ENCODE measurements at places on chromosomes 13 and 19.
A peak's percentile ranks its signal among the peaks of the same experiment; 100 is the strongest.

DNA sequence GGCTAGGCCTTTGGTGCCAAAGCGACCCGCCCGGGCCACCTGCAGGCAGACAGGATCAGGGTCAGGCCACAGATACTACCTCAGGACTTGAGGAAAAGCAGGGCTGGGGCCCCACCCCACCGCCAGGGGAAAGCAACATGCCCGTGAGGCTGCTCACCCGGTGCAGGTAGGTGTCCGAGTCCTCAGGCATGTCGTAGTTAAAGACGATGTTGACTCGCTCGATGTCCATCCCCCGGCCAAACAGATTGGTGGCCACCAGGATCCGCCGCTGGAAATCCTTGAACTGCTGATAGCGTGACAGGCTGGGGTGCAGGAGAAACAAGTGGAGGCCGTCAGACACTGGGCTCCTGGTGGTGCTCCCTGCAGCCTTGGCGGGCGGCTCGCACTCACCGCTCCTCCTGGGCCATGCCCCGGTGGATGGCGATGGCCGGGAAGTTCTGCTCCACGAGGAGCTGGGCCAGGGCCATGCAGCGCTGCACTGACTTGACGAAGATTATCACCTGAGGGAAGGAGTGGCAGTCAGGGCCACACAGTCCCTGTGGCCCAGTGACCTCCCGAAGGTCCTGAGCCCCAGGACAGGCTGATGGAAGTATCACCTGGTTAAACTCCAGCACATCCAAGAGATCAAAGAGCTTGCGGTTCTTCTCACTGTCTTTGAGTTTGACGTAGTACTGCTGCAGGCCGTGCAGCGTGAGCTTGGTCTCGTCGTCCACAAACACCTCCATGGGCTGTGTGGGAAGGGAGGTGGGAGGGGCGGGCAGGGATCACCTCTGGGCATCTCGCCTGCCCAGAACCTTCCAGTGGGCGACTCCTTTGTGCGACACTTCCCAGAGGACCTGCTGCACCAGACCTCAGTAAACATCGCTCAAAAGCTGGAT is 9.8 kb downstream of the DDX39A start:
- DNase-seq: no peak

DNA sequence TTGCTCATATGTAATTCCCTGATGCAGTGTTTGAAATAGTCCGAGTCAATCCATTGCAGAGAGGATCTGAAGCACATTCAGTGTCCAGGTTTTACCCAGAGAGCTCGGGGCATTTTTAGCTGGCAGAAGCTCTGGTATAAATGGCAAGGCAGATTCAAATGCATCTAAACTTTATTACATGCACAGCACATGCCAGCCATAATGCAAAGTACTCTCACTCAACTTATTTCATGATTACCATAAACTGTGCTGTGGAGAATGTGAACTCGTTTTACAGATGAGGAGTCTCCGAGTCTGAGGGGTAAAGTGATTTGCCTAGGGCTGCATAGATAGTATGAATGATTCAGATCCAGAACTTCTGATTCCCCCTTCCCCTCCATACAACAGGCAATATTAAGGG is 13.5 kb upstream of the CBY2 start:
- no peak for DNase-seq

- DNase-seq: no peak
Measured at GRCh38 chr13:19860884-19861655, 2.4 kb downstream of the ZMYM5 start.

- no peak for DNase-seq
Measured at GRCh38 chr13:57045826-57046546, 94.7 kb upstream of the PRR20A start.

DNA sequence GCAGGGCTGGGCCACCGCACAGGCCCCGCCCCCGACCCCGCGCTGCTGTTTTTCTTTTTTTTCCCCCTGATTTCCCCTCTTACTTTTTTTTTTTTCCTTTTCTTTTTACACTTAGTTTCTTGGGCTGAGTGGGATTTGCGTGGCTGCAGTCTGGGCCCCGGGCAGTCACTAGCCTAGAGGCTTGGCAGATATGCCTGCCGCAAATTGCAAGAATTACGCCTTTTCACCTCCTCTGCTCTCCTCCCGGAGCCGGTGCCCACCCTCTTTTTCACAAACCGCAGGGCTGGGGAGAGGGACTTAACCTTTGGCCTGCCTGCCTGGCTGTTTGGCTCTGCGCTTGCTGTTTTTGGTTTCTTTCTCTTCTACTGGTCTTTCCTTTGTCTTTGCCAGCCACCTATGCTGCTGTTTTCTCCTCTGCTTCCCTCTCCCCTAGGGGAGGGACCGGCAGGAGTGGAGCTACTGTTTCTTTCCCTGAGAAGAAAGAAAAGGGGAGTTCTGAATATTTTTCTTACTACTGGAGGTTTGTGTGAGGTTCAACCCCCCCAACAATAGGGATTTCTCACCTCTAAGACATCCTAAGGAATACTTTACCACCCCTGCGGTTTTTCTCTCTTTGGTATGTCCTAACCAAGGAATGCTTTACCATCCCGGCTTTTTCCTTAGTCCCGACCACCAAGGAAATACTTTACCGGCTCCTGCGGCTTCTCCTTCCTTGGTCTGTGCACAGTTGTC is 11.0 kb downstream of the ZNF552 start:
- no peak for DNase-seq

- no peak for DNase-seq
Measured at GRCh38 chr13:55615081-55615480, 1525.6 kb upstream of the PRR20A start.

DNA sequence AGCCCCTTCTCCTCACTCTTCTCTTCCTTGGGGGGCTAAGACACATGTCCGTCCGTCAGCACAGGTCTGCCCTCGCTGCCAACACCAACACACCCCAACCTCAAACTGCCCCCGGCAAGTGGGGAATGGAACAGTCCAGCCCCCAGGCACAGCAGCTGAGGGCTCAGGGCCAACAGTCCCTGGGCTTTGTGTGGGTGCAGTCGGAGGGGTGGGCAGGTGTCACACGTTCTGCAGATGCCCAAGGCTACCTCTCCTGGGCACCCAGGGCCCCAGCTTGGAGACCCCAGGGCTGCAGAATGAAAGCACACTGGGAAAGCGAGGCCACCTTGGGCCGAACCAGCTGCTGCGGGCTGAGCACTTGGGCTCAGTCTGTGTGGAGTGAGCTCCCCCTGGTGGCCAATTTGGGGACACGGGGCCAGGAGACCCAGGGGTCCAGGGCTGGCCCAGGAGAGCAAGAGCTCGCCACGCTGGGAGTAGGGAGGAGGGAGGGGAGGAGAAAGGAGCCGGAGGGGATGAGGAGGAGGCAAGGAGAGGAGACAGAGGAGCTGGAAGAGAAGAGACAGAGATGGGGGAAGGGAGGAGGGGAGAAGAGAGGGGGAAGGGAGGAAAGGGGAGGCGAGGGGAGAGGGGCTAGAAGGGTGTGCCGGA is 14.0 kb upstream of the ATP8B3 start:
- DNase-seq: peak; percentile 43

DNA sequence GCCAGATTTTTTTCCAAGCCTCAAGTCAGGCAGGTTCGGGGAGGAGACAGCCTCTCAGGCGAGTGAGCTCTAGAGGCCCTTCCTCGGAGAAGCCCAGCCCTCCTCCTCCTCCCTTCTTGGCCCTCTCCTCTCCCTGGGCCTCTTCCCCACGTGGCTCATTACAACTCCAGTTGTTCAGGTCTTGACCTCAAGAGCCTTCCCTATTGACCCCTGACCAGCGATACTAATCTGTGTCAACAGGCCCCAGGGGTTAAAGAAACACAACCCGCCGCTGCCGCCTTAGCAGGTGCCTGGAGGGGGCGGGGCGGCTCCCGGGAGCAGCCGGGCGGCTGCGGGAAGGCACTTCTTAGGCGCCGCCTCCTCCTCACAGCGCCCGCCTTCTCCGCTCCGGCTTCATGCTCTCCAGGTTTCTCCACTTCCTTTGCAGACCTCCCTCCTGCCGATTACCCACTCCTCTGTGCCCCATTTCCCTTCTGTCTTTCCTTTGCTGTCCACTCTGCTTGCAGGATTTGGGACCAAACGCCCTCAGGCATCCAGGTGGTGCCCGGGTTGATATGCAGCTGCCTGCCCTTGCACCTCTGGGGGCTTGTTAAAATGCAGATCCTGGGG is 51.0 kb downstream of the LYL1 start:
- no peak for DNase-seq

- DNase-seq: no peak
Measured at GRCh38 chr13:113960276-113960948, 13.5 kb downstream of the C13orf46 start.

GRCh38 chr13:98353750-98354149 is 176.7 kb upstream of the RNF113B start:
- DNase-seq: no peak

DNA sequence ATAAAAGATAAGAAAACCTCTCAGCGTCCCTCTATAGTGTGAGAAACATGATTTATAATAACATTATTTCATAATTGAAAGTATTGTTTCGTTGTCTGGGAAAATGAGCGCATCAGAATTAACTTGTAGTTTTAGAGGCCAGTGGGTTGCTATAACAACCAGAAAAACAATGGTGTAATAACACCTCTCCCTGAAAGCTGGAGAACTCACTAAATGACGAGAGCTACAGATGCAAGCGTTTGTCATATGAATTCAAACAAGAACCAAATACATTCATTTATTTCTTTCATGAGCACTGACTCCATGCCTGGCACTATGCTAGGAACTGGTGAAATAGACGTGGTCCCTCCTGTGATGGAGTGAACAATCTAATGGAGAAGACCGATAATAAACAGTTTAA is 16.3 kb downstream of the KBTBD7 start:
- DNase-seq: no peak

DNA sequence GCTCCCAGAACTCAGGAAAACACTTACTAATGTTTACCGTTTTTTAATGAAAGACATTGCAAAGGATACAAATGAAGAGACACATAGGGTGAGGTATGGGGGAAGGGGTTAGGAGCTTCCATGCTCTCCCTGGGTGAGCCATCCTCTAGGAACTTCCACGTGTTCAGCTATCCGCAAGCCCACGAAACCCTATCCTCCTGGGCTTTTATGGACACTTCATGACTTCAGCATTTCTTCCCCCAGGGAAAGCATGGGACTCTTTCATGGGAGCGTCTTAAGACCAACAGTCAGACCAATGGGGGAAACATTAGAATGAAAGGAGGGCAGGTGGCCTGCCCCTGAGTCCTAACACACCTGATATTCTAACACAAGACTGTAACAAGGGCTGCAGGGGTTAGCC is 6.6 kb upstream of the ESD start:
- DNase-seq: no peak

DNA sequence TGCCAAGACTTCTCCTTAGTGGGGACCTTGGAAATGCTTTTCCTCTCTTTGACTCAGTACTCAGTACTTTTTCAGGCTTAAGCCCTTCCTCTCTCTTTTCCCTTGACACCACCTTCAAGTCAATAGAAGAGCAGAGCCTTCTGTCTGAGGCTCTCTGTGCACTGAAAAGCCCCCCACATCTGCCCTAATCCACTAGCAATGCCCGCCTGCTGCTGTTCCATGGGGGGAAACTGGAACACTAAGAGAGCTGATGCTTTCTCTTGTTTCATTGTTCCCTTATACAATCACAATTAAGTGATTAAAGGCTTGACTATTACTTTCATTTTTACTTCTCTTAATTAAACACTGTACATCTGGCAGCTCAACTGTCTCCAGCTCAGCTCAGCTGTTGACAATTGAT is 254.5 kb downstream of the SLITRK6 start:
- no peak for DNase-seq

- no peak for DNase-seq
Measured at GRCh38 chr13:46179969-46180763, 1.8 kb downstream of the LCP1 start.

DNA sequence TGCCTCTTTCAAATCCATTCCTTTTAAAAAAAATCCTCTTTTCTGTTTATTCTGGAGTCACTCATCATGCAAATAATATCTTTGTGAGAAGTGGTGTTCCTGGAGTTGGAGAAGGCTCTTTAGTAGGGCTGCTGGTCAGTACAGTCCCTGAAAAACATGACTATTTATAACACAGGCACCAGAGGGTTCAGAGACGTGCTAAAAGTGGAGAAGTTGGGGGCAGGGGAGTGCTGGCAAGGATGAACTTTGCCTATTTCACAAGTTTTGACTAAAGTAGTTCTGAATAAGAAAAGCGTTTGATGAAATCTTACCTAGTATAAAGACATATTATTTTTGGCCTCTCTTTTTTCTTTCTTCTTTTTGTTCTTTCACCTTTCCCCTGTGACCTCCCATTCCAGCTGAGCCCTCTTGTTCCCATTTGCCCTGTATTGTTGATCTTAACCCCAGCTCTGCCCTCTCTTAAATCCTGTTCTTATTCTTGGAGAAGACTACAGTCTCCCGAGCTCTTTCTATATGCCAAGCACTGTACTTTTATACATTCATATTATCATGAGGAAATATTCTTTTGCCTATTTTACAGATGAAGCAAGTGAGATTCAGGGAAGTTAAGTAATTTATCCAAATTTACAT is 129.1 kb downstream of the TM9SF2 start:
- no peak for DNase-seq

- no peak for DNase-seq
Measured at GRCh38 chr13:76397413-76397812, 488.8 kb downstream of the KCTD12 start.

DNA sequence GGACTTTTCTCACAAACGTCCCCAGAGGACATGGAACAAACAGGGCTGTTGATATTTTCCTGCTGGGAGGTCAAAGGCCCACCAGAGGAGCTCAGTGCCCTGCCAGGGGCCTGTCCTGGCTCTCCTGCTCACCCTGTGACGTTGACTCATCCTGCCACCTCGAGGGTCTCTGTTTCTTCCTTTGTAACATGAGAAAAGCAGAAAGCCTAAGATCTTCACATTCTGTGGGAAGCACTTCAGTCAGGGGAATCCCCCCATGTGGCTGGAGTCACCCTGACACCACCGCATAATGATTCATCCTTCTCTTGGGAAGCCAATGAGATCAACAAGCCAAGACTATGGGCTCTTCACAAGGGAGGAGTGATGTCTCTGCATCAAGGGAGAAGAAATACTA is 147.9 kb downstream of the KATNAL1 start:
- DNase-seq: peak; percentile 28

- DNase-seq: no peak
Measured at GRCh38 chr19:36604656-36605100, 435 bp upstream of the ZNF382 start.

DNA sequence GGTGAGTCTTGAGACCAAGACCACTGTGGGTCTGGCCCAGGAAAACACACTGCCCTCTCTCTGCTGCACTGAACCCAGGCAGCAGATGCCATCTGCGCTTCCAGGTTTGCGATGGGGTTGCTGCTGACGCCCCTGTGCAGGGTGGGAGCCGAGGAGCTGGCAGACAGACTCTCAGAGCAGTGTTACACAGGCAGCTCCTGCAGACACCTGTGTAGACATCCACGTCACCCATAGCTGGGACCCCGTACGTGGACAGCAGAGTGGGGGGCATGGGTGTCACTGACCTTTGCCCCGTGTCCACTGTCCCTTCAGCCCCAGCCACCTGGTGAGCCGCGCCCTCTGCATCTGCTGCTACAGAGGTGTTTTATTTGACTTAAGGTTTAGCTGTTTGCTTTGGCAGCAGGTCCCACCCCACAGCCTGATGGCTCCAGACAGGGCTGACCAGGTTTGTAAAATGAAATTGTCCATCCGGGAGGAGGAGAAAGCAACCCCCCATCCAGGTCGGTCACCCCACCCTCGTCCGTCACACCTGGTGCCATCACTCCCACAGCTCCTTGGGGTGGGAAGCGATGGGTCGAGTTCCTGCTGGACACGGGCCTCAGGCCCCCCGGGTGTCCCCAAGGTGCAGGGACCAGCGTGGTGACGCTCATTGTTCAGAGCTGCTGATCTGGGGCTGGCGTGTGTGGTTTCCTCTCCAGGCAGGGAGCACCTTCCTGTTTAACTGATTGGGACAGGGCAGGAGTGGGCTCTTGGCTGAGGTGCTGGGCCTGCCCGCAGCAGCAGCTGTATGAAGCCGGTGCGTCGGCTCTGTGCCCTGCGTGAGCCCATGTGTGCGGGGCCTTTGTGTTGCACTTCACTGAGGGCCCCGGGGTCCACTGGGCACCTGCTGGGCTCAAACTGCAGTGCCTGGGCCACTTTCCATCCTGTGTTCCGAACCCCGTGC is 28.4 kb downstream of the MCF2L start:
- no peak for DNase-seq
